Stimulated activated CD4-positive, alpha-beta T cell treated with anti-CD3 and anti-CD28 coated beads, Interleukin-1b, Interleukin-23, amount 100 ng/mL, for 24 hours (primary cell): ENCODE measurements at places on chromosomes 5 and 9.

DNA sequence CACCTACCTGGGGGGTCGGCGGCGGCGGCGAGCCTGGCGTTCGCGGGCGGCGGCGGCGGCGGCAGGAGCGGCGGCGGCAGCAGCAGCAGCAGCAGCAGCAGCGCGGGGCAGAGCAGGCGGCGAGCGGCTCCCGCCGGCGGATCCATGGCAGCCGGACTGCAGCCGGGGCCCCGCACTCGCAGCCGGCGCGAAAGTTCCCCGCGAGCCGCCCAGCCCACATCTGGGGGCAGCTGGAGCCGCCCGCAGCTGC lies 153 bp downstream of the ADAMTS2 start:
- DNase-seq: no peak

- DNase-seq: no peak
Observed at GRCh38 chr9:17380126-17380861, 198.6 kb upstream of the SH3GL2 start.

DNA sequence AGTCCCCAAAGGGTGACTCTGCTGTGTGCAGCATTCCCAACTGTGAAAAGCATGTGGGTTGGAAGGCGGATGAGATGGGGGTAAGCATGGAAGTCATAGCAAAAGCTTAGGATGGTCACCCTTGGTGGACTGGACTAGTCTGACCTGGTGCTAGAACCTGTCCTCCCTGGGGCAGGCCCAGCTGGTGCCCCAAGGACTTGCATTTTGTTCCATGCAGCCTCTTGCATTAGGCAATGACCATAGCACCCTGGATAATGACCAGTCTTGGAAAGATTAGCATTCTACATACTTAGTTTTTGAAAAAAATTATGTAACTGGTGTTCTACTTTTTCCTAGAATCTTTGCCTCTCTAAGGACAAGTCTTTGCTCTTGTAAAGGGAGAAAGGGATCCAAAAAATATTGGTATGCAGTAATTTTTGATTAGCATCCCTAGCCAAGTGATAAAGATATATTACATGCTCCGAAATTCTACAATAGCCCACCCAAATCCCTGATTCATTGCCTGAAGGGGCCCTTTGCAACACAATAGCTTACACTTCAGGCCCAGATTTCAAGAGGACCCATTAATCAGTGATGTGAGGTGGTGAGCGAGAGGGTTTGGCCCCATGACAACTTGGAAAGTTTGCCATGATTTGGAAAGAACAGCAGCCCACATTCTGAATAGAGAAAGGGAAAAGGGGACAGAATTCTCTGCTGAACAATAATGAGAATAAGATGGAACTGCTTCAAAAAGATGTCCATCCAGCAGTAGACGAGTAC lies 93.3 kb upstream of the CD180 start:
- DNase-seq: no peak

GRCh38 chr5:149485655-149486615 lies 65.3 kb downstream of the CSNK1A1 start:
- no peak for DNase-seq

DNA sequence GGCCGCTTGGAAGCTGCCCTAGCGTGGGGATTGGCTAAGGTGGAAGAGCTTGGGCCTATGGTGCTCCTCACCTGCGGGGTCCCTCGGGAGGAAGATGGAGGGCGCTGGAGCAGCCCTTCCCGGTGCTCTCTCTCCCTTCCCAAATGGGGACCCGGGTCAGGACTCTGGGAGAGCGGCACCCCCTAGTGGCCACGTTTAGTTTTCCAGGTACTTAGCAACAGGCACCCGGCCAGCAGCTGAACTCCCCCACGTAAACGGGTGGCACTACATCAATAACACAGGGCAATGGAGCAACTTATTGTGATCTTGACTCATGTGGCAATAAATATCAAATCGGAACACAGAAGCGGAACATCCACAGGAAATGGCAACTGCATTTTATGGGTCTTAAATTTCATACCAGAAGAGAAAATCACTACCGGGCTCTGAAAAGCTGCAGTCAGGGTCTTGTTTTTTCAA lies 316.6 kb downstream of the AGTPBP1 start:
- DNase-seq: peak; percentile 38

GRCh38 chr9:35652829-35653209 lies 2.1 kb upstream of the SIT1 start:
- no peak for DNase-seq

GRCh38 chr5:80804332-80804731 lies 149.5 kb upstream of the DHFR start:
- no peak for DNase-seq

- no peak for DNase-seq
Observed at GRCh38 chr5:54194318-54194717, 116.1 kb downstream of the ARL15 start.

- no peak for DNase-seq
Observed at GRCh38 chr5:160269017-160269416, 39.7 kb downstream of the FABP6 start.

DNA sequence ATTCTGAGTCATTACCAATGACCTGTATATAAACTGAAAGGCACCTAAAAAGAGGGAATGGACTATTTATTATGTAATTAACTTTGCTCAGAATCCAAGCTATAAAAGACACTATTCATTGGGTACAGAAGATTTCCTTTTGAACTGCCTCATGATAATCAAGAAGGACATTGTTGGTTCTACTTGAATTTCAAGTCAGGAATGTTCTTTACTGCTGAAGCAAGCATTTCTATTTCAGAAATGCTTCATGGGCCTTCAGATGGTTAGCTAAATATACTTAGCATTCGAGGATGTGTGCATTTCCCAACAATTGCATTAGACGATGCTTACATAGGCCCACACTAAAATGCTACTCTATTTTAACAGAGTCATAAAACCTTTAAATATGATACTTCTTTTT lies 658.2 kb upstream of the DMAC1 start:
- DNase-seq: no peak

GRCh38 chr5:154143211-154143641 lies 47.3 kb upstream of the GALNT10 start:
- no peak for DNase-seq

DNA sequence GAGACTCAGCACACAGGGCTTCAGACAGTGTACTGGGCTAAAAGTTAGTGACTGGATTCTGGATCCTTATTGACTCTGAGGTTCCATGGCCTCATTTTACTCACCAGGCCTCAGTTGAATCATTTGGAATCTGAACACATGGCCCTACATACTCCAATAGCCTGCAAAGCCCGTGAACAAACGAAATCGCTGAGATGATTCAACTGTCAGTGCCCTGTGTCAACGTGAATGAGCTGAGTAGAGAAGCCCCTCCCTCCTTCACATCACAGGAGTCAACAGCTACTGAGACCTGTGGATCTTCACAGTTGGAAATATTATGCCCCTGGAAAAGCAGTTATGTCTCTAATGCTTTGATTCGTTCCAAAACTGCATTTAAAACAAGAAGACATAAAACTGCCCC lies 429.3 kb downstream of the GADD45G start:
- no peak for DNase-seq

DNA sequence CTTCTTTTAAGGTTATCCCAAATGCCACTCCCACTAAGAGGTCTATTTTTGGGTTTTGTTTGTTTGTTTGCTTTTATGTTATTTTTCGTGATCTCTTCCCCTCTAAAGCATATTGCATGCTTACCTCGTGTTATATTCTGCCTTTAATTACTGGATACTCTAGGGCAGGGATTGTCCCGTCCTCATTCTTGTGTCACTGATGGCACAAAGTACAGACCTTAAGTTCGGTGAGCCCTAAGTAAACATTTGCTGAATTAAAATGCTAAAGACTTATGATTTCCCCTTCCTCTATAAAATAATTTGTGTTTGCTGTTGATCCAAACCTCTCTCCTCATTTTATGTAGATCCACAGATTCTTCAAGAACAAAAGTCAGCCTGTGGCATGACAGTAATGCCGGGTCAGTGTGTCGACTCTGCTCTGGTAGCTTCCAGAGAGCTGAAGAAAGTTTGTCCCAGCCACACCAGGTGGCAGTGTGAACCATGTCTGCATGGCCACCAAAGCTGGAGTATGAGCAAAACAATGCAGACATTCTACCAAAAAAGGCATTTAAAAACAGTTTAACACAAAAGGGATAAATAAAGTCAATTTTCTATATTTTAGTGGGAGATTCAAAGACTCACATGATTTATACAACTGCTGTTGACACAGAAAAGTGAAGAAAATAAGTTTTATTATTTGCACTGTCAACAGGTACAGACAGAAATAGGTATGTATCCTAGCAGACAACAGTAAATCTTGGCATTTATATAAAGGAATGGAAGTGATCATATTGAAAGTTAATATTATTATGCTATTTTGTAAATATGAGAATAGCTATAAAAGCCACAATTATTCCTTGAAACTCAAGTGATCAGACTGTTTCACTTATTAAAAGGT lies 17.9 kb upstream of the POC5 start:
- no peak for DNase-seq

GRCh38 chr9:129841071-129841470 lies 5.8 kb downstream of the USP20 start:
- no peak for DNase-seq

GRCh38 chr9:99030092-99030511 lies 74.8 kb upstream of the TGFBR1 start:
- DNase-seq: no peak

DNA sequence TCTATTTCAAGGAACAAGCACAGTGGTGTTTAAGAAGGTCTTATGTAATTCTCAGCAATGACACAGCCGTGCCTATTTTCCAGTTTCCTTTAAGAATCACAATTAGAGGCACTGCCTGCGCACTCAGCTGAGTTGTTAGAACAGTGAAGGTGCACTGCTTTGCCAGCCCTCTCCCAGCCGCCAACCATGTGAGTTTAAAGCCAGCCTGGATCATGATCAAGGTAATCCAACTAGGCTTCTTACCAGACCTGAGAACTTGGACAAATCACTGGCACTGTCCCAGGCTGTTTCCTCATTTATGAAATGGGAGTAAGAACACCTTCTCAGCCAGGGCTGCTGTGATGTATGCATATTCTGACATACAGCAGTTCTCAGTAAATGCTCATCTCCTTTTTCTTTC lies 99.6 kb downstream of the ASTN2 start:
- no peak for DNase-seq

GRCh38 chr5:155826611-155827507 lies 500.1 kb upstream of the SGCD start:
- DNase-seq: no peak

DNA sequence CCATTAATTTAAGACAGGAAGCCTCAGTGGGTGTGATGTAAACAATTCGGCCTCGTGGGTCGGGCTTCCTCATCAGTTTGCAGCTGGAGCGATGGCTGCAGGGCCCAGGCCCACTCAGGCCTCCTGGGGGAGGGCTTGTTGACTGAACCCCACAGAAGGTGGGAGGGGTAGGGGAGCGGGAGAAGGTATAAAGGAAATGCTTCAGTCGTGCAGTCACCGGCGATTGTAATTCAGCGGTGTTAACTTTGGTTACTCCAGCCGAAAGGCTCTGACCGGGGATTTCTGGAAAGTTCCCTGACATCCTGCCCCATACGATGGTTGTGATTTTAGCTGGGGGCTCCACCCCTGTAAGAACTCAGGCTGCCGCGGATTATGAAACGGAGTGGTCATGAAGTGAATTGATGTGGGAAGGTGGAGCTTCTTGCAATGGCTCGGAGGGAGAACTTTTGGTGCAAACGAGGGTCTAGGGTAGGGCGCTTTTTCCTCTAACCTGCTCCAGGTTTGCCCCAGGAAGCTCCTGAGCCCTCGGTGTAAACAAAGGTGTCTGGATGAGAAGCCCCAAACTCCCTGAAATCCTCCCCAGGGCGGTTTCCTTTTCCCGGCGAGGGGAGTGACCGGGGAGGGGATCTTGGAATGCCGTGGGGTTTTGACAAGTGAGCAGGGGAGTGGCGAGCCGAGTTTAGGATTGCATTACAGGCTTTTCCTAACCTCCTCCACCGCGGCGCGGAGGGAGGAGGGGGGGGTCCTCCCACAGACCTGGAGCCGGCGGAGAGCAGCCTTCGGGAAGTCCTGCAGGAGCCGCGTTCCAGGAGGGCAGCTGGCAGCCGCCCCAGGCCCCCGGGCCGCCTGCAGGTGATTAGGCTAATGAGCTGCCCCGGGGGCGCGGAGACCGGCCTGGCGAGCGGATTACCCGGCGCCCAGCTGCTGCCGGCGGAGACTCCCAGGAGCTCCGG lies 215.5 kb downstream of the PDZD2 start:
- no peak for DNase-seq

DNA sequence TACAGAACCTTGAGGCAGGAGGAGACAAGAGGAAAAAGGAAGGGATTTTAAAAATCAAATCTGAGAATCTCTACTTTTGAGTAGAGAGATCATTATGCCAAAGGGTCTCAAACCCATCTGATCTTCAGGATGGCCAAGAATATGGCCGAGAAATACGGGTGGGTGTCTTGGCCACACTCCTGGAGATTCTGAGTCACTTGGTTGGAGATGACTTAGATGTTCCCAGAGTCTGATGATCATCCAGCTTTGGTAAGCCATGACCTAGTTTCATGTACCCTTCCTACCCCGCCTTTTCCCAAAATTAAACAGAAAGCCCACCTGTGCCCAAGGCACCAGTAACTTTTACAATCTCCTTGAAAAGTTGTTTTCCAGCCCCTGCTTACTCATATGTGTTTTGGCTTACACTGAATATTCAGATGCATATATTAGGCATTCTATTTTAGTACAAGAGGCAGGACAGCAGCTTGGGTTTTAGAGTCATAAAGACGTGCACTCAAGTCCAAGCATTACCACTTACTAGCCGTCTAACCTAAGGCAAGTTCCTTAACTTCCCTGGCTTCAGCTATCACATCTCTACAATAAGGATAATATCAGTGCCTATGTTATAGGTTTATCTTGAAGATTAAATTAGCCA lies 167.0 kb upstream of the GPR151 start:
- DNase-seq: no peak

- DNase-seq: no peak
Observed at GRCh38 chr5:29993286-29993685, 1200.2 kb upstream of the CDH6 start.

- no peak for DNase-seq
Observed at GRCh38 chr9:17401858-17402257, 177.0 kb upstream of the SH3GL2 start.

DNA sequence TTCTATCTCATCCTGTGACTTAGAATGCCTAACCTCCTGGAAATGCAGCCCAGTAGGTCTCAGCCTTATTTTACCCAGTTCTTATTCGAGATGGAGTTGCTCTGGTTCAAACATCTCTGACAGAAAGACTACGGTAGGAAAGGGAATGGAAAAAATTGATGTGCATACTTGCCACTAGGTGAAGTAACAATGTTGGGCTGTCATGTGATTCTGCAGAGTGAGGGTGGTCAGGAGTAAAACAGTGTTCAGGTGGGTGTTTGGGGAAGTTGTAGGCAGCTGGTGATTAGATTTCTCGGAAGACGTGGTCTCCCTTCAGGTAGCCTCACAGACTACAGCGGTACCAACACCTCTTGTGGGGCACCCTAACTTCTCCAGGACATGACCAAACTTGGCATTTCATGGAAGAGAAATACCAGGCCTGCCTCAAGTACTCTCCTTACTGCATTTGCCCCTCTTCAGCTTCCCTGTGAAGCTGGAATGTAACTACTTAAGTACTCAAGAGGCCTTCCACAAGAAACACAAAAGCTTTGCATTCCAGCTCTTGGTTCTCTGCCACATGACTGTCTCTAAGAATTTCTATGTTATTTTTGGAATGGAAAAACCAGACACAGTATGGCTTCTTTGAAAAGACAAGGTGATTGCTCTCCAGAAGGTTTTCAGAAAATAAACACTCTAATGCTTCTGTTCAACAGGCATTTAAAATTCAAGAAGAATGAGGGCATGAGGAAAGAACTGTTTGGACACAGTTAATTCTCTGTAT lies 17.4 kb upstream of the ENTREP1 start:
- DNase-seq: no peak
